ENCODE measurements at places on chromosomes 2 and 18.

DNA sequence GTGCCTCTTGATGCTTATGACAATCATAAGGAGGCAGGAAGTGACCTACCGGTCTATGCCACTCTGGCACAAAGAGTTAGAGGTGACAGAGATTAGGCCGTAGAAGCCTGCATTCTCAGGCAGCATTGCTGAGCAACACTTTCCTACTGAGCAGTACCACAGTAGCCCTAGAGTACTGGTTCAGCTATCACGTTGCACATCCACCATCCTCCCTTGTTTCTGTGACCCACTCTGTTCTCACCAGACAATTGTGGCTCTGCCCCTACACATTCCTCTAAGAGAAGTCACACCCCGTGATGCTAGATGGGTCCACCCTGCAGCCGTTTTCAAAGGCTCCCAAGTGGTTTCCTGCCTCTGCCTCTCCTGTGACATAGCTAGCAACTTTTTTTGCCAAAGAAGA, 22.6 kb upstream of the SUCLG1 start:
- no peaks in the 10 kb centered on the region for H3K36me3 ChIP-seq
- H3K27ac ChIP-seq = no peak overlapping the region
- peaks cover 4% of the 10 kb centered on the region for H3K4me1 ChIP-seq
- no peak overlapping the region for H3K4me3 ChIP-seq

GRCh38 chr2:173075056-173075780, 428 bp upstream of the MAP3K20 start:
- peak overlapping the region; percentile 84 for H3K4me3 ChIP-seq
- peak; percentile 18 for DNase-seq
- H3K27me3 ChIP-seq = no peaks in the 10 kb centered on the region
- H3K36me3 ChIP-seq = no peaks in the 10 kb centered on the region
- H3K27ac ChIP-seq = peak overlapping the region; percentile 46

DNA sequence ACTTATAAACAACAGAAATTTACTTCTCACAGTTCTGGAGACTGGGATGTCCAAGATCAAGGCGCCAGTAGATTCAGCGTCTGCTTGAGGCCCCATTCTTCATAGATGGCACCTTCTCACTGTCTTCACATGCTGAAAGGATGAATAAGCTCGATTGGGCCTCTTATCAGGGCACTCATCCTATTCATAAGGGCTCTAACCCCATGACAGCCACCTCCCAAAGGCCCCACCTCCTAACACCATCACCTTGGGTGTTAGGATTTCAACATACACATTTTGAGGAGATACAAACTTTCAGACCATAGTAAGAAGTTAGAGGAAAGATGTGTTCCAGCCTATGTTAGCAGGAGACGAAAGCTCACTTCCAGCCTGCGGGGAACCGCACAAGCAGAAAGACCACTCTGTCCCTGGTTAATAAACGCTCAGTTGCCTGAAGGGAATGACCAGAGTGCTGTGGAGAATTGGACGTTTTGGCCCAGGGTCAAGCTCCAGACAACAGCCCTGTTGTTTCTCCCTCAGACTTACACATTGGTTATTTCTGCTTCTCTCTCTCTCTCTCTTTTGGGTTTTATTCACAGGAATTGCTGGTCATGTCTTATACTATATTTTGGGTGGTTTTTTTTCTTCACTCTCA, 90.3 kb downstream of the MAPRE2 start:
- H3K27ac ChIP-seq = no peak overlapping the region
- no peak overlapping the region for H3K4me3 ChIP-seq
- H3K27me3 ChIP-seq = no peaks in the 10 kb centered on the region

DNA sequence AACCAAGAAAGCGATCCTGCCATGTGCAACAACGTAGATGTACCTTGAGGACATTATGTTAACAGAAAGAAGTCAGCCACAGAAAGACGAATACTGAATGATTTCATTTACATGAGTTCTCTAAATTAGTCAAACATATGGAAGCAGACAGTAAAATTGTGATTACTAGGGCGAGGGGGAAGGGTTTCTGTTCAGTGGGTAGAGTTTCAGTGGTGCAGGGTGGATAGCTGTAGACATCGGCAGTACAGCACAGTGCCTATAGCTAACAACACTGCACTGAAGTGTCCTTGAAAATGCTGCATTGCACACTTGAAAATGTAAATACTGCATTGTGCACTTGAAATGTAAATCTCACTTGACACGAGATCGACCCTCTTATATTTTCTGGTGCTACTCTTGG, 275.3 kb downstream of the GALR1 start:
- DNase-seq = no peak
- no peaks in the 10 kb centered on the region for H3K27me3 ChIP-seq
- no peaks in the 10 kb centered on the region for H3K36me3 ChIP-seq
- no peak overlapping the region for H3K27ac ChIP-seq

DNA sequence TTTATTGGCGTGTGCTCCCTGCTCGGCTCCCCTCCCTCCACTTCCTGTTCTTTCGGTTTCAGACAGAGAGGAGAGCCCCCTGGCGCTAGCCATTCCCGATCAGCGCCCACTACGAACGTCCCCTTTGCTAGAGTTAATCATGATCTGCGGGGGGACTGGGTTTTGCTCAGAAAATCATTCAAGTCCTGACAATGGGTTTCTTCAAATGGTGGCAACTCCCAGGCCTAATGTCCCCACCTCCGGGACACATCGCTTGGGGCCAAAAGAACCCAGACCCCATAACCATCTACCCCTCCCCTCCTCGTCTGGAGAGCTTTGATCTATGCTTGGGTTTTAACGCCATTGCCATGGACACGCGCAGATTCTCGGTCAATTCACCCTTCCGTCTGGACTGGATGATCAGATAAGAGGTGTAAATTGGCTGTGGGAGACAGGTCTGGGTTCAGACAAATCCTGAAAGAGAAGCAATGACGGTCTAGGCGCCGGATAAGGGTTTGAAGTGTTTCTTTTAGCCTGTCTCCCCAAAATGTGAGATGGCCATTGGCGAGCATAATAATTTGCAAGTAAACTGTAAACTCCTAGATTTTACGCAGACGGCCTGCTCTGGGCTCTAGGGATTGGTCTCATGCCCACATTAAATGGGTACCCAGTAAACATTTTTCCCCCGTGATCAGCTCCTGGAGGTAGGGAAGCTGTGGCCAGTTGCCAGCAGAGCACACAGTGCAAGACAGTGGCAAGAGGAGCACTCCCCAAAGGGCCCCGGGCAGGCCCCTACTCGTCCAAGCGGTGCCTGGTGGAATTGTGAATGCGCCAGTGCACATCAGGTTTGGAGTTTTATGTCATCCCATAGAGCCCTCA, 4.7 kb downstream of the NRP2 start:
- H3K4me3 ChIP-seq = peak overlapping the region; percentile 72
- H3K36me3 ChIP-seq = peaks cover 4% of the 10 kb centered on the region
- peaks cover 27% of the 10 kb centered on the region for H3K4me1 ChIP-seq
